ENCODE measurements at places on chromosomes 4 and X. TPM values are rescaled to one million over a fixed set of nuclear protein-coding genes. Genes with fewer than 3 reads are reported as not detected.

- no peaks in the 10 kb centered on the region for H3K4me1 ChIP-seq
- H3K27me3 ChIP-seq = no peaks in the 10 kb centered on the region
- H3K36me3 ChIP-seq = no peaks in the 10 kb centered on the region
- no peak for DNase-seq
Observed at GRCh38 chr4:13670456-13671160, 43.1 kb upstream of the BOD1L1 start.

DNA sequence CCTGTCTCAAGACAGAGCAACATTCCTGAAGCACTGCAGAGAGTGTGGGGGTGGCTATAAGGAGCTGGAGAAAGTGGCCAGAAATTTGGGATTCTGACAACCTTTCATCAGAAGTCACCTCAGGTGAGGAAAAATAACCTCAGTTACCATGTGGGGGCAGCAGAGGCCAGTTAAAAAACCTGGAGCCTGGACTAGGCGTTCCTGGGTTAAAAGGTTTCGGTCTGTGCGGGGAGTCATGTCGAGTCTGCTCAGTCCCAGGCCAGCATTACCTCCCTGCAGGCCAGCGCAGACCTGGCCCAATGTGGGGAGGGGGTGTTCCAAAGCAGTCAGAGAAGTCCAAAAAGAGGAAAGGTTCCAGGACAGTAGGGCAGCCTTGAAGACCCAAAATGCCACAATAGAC is 10.9 kb upstream of the NALF2 start:
- H3K36me3 ChIP-seq = no peaks in the 10 kb centered on the region
- H3K27ac ChIP-seq = no peak overlapping the region
- no peaks in the 10 kb centered on the region for H3K4me1 ChIP-seq
- no peak overlapping the region for H3K4me3 ChIP-seq
- DNase-seq = no peak

DNA sequence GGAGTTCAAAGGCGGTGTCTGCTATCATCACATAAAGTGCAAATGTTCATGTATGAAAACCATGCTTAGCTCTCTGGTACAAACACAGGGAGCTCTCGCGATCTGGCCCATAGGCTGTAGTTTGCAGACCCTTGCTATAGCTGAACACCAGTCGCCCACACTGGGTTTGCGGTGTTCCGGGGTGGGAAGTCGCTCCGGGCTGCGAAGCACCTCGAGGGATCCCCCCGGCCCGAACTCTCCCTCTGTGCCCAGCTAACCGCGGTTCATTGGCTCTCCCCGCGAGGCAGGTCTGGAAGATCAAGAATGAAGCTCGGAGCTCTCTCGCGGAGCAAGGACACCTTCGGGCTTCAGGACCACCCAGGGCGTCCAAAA is 341 bp upstream of the PRPS2 start:
- H3K4me3 ChIP-seq = no peak overlapping the region
- no peaks in the 10 kb centered on the region for H3K27me3 ChIP-seq
- no peak for DNase-seq
- peak overlapping the region; percentile 41 for H3K27ac ChIP-seq
- H3K36me3 ChIP-seq = no peaks in the 10 kb centered on the region
- peaks cover 22% of the 10 kb centered on the region for H3K4me1 ChIP-seq

P2RY8 gene
- 194 TPM for polyA plus RNA-seq

PPP4R3C gene
- not detected for polyA plus RNA-seq

IGFBP7 gene
- polyA plus RNA-seq = not detected

INTU gene
- 0.37 TPM for polyA plus RNA-seq

Measured in CD4-positive, alpha-beta memory T cell (primary cell).